AG10803 (cell line): ENCODE measurements at places on chromosomes 1 and 21.
A peak's percentile ranks its signal among the peaks of the same experiment; 100 is the strongest.

DNA sequence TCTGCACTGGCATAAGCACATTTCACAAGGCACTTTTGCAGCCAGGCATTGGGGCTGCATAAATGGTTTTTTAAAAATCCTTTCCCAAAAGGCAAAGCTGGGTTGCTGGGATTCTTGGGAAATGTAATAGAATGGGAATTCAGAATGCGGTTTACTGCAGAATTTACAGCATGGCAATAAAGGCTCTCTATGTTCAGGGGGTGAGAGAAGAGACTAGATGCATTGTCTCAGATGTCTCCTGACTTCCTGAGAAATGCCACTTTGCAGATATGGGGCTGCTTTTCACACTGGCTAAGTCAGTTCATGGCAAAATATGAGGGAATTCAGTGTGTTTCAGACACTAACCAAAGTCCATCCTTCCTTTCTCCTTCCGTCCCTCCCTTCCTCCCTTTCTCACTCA is 13.5 kb downstream of the FCGR2B start:
- DNase-seq = no peak

DNA sequence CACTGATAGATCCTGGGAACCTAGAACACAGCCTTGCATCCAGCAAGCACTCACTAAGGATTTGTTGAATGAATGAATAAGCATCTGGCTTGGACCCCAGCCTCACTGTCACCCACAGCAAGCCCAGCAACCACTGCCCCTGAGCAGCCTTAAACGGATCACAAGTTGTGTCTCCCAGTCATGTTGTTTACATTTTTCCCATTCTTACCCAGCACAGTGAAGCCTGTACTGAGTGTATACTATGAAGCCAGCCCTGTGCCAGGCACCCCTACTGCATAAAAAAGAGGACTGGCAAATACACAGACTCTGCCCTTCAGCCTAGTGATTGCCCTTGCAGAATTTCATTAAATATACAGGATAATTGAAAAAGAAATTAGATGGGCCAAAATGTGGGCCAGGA is 30.2 kb downstream of the RRAGC start:
- DNase-seq = peak; percentile 15

- no peak for DNase-seq
These were observed 44.1 kb downstream of the ESRRG start for GRCh38 chr1:216679108-216679507.

DNA sequence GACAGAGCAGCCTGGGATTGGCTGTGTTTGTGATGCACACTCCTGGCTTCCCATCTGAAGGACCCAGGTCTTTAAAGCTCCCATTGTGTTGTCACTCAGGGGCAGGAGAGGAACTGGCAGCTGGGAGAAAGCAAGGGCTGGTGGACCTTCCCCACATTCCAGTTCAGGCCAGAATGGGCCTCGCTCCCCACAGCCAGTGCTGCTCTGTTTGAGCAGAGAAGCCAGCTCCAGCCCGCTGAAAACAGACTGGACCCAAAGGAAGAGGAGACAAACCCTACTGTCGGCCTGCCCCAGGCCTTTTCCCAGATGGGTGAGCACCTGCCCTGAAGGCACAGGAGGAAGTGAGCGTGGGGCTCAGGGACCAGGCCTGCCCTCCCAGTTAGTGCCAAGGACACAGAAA is 499.4 kb downstream of the NPHP4 start:
- DNase-seq = no peak

DNA sequence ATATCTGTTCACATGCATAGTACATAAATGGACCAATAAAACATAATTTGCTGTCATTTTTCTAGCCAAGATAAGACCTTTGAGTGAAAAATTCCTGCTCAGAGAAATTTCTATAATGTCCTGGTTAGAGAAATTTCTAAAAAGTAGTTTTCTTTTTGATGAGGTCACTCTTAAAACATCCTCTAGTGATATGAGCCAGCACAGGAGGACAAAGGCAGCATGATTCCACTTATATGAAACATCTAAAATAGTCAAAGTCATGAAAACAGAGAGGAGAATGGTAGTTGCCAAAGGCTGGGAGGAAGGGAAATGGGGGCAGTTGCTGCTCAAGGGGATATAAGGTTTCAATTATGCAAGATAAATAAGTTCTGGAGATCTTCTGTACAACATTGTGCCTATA is 239.4 kb downstream of the BACH1 start:
- DNase-seq = peak; percentile 17

DNA sequence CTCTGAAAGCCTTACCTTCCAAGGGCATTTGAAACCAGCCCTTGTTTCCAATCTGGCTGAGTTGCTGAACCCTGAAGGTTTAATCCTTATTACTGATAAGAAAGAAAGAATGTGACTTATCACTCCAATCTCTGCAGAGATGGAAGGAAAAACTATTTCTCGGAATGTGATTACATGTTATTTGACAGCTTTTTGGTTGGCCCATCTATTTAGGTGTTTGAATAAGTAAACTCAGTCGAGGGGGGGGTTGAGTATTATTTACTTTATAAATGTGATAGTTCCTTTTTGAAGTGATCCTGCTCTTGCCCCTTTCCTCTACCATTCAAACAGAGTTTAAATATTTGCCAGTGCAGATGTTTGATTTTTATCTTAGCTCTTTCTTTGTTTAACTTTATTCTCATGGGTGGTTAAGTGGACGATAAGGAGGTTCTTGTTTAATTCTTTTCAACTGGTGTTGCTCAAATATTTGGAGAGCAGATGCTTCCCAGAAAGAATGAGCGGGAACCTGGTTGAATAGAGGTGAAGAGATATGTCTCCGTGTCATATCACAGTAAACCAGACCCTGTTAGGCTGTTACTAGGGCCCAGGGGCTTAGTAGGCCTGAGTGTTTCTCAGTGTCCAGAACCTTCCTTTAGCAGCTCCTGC is 126.1 kb downstream of the CACHD1 start:
- DNase-seq = no peak

GRCh38 chr1:180627411-180627810 is 4.4 kb upstream of the XPR1 start:
- peak; percentile 23 for DNase-seq

DNA sequence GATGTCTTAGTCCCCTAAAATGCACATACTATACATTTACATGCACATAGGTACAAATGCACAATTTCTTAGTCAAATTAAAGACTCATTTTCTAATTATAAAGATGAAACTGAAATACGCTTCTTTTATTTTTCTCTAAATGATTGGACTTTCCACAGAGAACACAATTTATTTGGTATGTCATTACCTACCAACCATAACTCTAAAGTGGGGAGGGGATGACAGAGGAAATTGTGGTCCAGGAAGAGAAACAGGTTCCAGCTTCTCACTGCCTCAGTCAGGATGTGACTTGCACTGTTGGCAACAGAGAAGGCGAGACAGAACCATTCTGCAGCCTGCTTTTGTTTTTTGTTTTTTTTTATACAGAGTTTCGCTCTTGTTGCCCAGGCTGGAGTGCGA is 1189.2 kb downstream of the PLA2G4A start:
- DNase-seq = no peak

DNA sequence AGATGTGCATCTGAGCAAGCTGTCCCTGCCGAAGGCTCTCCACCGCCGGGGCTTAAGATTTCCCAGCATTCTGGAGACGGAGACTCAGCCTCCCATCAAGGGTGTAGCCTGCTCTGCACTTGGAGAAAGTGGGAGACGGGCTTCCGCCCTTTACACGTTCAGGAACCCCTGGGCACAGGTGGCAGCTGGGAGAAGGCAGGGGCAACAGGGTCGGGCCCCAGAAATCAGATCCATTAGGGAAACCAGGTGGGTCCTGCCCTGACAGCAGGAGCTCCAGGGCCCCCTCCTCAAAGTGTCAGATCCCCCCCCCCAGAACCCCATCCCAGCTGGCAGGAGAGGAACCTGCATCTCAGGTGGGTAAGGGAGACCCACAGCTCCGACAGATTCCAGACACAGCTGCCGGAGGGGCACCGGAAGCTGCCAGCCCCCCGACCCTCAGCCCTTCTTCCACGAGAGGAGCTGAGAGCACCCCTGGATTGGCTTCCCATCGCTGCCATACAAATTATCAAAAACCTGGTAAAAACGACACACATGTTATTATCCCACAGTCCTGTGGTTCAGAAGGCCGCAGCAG is 236.6 kb downstream of the NPHP4 start:
- no peak for DNase-seq

DNA sequence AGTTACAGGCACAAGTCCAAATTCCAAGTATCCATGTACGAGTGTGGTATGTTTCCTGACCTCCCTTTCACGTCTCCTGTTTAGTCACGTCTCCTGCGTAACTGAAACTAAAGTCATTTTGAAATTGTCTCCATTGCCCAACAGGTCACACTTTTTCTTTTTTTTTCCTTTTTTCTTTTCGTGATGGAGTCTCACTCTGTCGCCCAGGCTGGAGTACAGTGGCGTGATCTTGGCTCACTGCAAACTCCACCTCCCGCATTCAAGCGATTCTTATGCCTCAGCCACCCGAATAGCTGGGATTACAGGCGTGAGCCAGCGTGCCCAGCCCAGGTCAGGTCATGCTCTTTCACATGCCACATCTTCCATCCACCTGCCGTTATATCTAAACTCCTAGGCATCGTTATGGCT is 38.2 kb downstream of the L1TD1 start:
- no peak for DNase-seq

DNA sequence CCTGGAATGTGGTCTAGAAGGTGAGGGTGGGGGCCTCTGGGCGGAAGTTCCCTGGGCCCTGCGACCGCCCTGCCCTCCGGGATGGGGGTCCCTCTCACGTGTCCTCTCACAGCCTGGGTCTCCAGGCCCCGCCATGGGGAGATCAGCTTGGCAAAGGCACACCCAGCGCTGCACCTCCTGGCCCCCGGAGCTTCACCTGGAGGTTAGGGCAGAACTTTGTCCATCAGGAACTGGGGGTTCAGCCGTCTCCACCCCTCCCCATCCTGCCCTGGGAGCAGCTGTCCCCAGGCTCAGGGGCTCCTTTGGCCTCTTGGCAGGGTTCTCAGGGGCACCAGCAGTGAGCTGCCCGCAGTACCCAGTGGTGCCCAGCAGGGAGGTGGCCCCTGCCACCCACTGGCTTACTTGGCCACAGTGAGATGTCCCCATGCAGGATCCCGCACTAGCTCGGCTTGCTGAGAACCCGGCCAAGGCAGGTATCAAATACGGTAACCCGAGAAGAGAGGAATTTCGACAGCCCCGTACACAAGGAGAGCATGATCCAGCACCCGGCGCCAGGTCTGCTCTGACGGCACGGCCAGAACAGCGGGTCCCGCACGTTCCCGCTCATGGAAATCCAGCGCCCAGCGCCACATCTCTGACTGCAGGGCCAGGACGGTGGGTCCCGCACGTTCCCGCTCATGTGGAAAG is 36.7 kb downstream of the RRP1 start:
- DNase-seq = no peak

DNA sequence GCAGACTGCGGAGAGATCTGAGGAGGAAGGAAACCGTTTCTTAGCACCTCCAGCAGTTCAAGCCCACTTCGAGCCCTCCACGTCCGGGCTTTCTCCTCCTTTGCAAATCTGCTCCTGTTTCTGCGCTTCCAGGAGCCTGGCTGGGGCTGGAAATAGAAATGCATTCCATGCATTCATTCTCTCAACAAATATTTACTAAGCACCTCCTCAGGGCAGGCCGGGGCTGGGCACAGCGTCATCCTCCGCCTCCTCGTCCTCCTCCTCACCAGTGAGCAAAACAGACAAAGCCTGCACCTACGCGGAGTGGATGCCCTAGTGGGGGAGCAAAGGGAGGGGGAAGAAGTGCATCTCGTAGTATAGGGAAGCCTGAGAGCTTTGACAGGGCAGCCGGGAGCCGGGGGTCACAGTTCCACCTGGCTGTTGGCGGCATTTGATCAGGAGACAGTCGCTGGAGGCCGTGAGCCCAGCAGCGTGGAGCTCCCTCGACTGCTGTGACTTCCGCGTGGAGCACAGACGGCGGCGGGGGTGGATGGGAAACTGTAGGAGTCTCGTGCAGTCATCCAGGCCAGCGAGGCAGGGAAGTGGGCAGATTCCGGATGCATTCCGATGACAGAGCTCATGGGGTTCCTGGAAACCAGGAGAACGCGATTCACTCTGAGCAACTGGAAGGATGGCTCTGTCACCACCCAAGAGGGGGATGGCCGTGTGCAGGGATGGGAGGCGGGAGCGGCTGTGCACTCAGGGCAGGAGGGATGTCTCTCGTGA is 93.5 kb downstream of the SIK1 start:
- DNase-seq = peak; percentile 94

- DNase-seq = peak; percentile 27
These were observed at the start of gene TNFRSF1B for GRCh38 chr1:12166834-12167492. TSS of gene TNFRSF1B (plus strand) at chr1:12166991. CDS start at chr1:12167092, 101 bp downstream.

- DNase-seq = peak; percentile 64
These were observed 1.2 kb upstream of the LRRC53 start for GRCh38 chr1:74513411-74514300.

GRCh38 chr21:22728091-22728490 is 1729.9 kb downstream of the NCAM2 start:
- no peak for DNase-seq

DNA sequence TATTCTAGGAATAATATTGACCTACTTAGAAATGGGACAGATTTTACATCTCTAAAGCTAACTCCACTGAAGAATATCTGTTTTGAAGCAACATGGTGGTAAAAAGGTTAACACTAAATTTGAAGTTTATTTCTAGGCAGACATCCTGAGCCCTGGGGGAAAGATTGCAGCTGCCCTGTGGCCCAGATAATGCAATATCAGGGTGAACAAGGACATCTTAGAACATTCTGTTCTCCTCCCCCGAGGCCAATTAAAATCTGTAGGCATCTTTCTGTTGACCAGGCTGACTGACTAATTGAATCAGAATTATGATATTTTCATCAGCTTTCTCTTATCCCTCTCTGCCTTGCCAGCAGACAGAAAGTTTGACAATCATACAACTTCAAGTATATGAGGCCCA is 149.8 kb upstream of the DUSP10 start:
- DNase-seq = peak; percentile 78

DNA sequence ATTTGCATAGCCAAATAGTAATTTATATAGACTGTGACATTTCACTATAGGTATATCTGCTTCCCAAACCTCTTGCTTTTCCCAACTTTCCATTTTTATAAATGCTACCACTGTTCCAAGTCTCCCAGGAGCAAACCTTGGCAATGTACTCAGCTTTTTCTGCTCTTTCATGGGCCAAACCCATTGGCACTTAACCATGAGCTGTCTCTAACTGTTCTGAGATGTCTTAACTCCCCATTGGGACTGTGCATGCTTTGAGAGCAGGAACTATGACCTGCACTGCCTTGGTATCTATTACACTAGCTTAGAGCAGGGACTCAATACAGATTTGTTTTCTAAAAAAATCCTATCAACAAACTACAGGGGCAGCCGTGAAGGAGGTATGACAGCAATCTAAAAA is 22.5 kb upstream of the KHDRBS1 start:
- no peak for DNase-seq

GRCh38 chr1:185487936-185488335 is 170.9 kb upstream of the IVNS1ABP start:
- no peak for DNase-seq
